ENCODE measurements at places on chromosomes 6 and 20.

GRCh38 chr6:25138934-25139415 is 140.2 kb upstream of the CARMIL1 start:
- no peak for DNase-seq

DNA sequence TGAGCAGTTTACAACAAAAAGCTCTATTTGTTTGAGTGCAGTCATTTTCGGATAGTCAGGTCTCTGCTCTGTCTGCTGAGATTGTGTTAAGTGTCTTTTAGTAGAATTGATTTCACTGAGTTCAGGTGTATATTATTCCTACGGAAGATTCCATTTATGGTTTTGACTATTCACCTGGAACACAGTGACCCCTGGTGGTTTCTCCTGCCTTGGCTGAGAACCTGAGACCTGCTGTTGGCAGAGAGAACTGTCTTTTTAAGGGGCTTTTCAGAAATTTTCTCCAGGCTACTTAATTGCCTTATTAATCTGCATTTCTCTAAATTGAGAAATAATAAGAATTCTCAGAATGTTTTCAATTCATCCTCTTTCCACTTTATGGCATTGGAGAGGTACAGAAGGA is 508.0 kb downstream of the TBC1D32 start:
- peak; percentile 42 for DNase-seq

- no peak for DNase-seq
Measured at GRCh38 chr20:32078791-32079190, 26.7 kb downstream of the HCK start.

DNA sequence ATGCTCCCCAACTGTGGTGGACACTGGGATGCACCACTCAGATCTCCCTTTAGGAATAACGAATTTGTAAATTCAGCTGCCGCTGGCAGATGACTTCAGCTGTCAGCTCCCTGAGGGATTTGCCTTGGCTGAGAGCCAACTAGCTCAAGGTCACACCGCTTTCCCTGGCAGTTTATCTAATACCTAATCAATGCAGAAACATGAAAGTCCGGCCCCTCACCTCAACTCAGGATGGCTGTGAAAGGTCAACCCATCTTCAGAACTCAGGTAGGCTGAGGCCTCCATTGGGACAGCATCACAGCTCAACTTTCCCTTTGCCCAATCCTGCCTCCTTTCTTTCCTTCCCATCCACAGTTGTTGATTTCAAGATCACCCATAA is 22.8 kb upstream of the SCGN start:
- DNase-seq: peak; percentile 65
